ENCODE measurements at places on chromosomes 16 and 17.
A peak's percentile ranks its signal among the peaks of the same experiment; 100 is the strongest.

- DNase-seq, result no peak
Observed at GRCh38 chr16:55149622-55150021, 174.4 kb upstream of the IRX6 start.

DNA sequence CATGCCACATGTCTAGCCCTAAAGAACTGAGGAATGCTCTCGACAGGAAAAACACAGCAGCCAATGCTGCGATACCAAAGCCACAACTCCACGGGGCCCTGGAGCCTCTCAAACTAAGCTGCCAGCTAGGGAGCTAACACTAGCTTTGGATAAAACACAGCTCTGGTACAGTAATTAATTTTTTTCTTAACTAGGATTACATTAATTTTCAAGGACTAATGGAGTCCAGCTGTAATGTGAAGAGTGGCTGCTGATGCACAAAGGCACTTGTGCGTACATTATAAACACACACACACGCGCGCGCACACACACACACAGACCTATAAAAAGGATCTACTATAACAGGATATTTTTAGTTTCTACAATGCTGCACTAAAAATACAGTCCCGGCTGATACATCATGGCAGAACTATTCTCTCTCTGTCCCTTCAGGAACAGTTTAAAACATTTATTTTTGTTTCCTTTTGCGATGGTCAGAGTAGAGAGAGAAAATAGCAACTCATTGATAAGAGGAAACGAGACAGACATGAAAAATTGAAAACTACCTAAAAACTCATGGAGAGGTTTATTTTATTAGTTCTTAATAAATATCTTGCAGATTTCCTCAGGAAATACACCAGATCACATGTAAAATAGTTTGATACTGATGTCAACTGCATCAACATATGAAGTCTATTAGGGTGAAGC is 88.5 kb downstream of the SMG6 start:
- DNase-seq, result peak; percentile 79

- DNase-seq, result no peak
Observed at GRCh38 chr17:32504166-32504990, 17.6 kb downstream of the CDK5R1 start.

DNA sequence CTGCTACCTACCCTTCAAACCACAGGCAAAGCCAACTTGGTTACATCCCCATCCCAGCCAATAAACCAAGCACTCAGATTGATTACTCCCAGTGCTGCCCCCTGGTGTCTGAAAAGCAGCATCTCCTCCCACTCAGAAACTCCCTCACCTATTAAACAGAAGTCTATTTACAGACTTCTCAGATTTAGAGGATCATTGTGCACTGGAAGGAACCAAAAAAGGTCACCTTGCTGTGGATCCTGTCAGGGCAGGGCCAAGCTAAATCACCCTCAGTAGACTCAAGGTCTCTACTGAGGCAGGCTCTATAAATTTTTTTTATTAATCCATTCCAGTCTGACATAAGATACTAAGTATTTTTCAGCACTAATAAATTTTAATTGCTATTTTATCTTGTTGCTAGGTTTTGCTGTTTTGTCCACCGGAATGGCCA is 17.6 kb downstream of the HIGD1B start:
- peak; percentile 66 for DNase-seq

- DNase-seq, result no peak
Observed at GRCh38 chr16:56318827-56319140, 106.6 kb downstream of the AMFR start.

DNA sequence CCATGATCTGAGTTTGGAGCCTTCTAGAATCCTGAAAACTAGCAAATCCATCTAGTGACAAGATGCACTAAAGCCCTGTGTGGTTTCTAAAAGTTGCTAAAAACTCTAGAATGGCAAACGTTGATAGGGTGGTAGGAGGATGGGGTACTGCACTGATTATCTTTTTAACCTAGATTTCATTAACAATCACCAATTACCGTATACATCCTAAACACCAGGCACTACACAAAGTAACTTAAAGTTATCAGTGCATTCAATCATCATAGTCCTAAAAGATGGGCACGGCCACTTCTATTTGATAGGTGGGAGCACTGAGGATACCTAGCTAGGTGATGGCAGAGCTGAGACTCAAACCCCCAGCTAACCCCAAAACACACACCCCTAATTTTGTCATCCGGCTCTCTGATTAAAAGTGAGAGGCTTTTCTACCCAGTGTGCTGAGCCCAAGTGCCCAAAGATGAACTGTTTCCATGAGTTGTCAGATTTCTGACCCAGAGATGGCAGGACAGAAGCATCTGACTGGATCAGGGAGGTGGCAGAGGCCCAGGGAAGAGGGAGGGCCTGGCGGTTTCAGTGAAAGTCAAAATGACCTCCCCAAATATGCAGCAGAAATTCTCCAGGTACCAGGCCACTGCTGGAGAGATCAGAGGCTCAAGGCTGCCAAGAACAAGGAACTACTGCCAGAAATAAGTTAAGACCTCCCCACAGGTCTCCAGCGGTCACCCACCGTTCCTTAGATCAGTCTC is 396.8 kb downstream of the SOX9 start:
- no peak for DNase-seq

DNA sequence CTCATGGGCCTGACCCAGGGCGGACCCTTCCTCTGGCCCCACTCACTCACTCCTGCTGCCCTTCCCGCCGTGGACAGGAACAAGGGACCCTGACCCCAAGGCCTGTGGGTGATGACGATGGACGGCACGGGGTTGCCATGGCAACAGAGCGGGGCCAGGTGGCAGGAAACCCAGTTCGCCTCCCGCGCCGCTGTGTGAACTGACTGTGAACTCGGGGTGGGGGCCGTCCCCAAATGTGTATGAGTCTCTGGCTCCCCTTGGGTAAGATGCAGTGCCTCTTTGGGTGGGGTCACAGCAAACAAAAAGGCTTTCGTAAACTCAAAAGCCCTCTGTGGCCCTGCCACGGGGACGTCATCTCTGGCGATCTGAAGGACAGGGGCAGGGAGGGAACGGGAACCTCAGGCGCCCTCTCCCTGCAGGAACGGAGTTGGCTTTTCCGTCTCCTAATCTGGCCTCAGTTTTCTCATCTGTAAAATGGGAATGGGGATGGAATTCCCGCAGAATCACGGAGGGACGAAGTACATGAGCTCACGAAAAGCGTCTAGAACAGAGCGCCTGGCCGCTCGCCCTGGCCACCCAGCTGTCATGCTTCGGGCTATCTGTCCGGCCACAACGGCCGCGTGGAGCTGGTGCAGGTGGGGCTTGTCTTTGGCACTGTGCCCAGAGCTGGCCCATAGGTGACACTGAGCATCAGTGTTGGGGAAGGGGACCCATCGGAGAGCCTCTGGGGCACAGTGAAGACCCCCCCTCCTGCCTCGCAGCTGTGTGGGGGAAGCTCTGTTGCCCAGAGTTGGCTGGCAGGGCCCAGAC is 44.9 kb upstream of the PABPN1L start:
- DNase-seq, result no peak

GRCh38 chr16:10668322-10669045 is 26.2 kb downstream of the TEKT5 start:
- DNase-seq, result peak; percentile 27

DNA sequence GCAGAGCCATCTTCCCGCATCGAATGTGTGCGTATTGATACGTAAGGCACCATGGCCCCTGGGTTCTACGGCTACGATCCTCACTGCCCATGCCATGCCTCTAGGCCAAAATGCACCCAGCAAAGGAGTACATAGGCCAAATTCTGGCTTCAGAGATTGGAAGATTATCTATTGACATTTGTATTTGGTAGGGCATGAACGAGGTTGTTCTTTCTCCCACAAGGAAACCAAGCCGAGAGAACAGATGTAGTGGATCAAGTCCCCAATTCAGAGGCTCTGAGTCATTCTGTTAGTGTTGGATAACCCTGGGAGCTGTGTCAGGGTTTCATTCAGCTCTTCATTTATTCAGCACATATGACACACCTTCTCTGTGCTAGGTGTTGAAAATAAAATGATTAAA is 36.5 kb downstream of the HOXB1 start:
- no peak for DNase-seq

DNA sequence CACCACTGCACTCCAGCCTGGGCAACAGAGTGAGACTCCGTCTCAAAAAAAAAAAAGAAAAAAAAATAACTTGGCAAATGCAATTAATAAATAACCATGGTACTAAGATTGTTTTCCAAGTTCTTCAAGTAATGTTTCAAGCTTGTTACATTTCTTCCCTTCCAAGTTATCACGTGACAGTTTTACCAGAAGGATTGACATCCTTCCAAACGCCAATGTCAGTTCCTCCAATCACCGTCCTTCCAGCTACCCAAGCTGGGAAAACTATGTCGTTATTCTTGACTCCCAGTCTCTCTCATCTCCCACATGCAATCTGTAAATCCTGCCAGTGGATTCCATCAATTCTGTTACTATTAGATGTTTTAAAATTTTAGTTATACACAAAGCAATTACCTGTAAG is 3.9 kb upstream of the PHAF1 start:
- DNase-seq, result no peak

- DNase-seq, result no peak
Observed at GRCh38 chr17:76179496-76180467, 38.7 kb upstream of the FOXJ1 start.

- no peak for DNase-seq
Observed at GRCh38 chr16:9050102-9050830, 41.2 kb upstream of the HAPSTR1 start.

DNA sequence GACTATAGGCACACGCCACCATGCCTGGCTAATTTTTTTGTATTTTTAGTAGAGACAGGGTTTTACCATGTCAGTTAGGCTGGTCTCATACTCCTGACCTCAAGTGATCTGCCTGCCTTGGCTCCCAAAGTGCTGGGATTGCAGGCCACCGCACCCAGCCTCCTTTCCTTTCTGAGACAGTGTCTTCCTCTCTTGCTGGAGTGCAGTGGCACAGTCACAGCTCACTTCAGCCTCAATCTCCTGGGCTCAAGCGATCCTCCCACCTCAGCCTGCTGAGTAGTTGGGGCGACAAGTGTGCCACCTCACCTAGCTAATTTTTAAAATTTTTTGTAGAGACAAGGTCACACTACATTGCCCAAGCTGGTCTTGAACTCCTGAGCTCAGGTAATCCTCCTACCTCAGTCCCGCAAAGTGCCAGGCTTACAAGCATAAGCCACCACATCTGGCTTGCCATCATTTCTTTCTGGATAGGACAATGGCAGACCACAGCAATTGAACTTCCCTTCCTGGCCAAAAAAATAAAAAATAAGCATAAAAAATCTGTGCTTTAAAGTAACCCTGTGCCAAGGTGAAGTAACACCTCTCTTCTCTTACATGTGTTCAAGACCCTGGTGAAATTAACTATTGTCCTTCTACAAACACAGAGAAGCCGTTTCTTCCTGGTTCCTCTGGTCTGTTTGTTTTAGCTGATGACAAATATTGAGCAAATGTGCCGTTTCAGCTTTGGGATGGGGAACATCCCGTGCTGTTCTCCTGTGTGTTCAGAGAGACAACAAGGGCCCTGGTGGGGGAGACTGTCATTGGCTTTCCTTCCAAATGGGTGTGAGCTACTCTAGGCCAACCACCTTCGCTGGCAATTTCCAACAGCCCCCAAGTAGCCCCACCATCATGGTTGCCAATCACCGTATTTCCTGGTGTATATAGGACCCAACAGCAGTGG is 60.2 kb downstream of the EMP2 start:
- DNase-seq, result no peak

DNA sequence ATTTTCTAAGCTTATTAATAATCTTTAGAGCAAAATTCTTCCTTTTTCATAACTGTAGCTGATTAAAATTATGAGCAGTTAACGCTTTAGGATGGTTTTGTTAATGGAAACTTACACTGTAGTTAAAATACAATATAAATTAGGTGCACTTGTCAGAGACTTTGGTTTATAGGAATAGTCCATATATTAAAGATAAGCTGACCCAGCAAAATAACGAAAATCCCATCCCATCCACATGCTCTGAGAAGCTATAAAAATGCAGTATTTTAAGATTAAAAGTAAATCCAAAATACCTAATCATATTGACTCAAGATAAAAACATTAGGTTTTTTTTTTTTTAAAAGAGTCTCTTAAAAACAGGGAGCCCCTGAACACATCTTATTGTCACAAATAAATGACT is 38.0 kb downstream of the CEP95 start:
- DNase-seq, result no peak

DNA sequence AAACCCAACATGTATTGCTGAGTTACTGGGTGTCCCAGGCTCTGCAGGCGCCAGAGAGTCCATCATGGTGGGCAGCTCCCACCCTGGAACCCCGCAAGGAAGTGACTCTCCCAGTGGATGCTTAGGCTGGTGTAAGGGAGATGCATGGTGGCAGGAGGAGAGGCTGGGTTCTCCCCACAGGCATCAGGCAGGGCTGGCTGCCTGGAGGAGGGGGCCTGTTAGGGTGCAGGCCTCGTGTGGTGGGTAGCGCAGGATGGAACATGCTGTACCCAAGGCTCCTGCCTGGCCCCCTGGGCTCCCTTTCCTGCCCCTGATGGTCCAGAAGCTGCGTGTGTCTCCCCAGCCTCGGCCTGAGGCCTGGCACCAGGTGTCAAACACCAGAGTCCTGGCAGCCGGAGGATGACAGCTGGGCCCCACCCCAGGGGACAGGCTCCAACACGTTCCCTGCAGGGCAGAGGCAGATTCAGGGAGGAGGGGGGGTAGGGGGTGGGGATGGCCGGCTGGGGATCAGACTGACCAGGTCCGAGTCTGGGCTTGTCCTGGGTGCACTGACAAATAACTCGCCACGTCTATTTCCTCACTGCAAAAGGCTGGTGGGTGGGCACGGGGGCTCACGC is 40.2 kb upstream of the CIBAR2 start:
- DNase-seq, result no peak

DNA sequence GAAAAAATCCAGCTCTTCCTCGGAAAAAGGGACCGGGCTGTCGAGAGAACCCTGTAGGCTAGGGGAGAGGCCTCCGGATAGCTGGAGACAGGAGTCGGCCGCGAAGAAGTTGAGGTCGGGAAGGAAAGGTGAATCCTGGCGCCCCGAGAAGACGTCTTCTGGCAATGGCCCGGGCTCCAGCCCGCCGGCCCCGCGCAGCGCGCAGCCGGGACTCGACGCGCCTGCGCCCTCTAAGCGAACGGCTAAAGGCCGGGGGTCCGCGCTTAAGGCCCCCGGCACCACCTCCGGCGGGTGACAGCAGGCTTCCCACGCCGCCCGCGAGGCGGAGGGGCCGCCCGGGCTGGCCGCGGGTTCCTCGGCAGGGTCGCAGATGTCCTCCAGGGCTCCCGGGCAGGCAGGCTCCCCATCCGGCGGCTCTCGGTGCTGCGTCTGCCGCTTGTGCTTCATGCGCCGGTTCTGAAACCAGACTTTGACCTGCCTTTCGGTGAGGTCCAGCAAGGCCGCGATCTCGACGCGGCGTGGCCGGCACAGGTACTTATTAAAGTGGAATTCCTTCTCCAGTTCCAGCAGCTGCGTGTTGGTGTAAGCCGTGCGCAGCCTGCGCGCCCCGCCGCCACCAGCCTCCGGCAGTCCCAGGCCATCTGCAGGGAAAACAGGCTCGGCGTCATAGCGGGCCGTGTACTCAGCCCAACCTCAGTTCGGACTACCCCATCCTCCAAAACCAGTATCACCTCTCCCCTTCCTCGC is 1.6 kb downstream of the HOXB2 start:
- DNase-seq, result peak; percentile 4

Data from brain microvascular endothelial cell (primary cell).